ENCODE measurements at places on chromosomes 6 and 20.

- no peak for DNase-seq
Observed at GRCh38 chr20:62738025-62738881, 29.6 kb downstream of the NTSR1 start.

- no peak for DNase-seq
Observed at GRCh38 chr6:83873869-83874268, 14.4 kb downstream of the CYB5R4 start.

GRCh38 chr6:124076336-124077048 is 272.8 kb downstream of the NKAIN2 start:
- no peak for DNase-seq

- no peak for DNase-seq
Observed at GRCh38 chr6:38438097-38438496, 201.6 kb downstream of the BTBD9 start.

DNA sequence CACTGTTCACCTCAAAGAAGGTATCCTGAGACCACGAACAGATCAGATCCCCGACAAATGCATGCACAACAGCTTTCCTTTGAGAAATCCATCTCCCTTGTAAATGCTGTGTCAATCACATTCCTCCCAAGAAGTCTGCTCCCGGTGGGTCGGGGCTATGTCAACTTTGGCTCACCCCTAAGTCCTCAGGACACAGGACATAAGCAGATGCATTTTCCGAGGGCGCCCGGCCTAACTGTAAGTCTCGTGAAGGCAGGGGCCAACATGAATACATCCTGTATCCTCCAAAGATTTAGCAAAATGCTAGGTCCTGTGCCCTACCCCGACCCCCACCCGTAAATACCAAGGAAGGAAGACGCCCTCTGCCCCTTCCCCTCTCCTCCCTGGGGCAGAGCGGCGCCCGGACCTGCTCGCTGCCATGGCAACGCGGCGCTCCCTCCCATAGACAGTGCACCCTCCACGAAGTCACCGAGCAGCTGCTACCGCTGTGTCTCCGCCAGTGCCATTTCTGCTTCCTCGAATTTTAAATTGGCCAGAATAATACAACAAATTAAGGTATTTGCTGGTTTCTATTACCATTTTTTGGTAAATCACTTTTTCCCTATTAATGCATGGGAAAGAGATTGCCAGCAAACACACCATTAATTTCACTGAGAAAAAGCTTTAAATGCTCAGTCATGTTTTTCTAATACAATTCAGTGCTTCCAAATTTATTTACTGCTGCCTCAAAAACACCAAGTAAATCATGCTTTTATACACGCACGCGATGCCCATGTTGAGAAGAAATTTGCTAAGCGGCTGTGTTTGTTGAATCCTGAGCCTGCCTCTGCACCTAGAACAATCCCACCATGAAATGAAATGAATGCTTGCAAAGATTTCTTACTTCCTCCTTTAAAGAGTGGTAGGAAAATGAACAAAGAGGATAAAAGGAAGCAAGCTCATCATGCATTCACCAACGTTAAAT is 100.6 kb downstream of the PCSK2 start:
- DNase-seq: no peak

GRCh38 chr6:71855406-71855805 is 30.9 kb upstream of the RIMS1 start:
- no peak for DNase-seq

- DNase-seq: no peak
Observed at GRCh38 chr6:12457094-12457493, 166.9 kb downstream of the EDN1 start.

- no peak for DNase-seq
Observed at GRCh38 chr20:25000268-25000801, 7.8 kb upstream of the APMAP start.
